ENCODE measurements at places on chromosomes 16 and 17.
A peak's percentile ranks its signal among the peaks of the same experiment; 100 is the strongest.

DNA sequence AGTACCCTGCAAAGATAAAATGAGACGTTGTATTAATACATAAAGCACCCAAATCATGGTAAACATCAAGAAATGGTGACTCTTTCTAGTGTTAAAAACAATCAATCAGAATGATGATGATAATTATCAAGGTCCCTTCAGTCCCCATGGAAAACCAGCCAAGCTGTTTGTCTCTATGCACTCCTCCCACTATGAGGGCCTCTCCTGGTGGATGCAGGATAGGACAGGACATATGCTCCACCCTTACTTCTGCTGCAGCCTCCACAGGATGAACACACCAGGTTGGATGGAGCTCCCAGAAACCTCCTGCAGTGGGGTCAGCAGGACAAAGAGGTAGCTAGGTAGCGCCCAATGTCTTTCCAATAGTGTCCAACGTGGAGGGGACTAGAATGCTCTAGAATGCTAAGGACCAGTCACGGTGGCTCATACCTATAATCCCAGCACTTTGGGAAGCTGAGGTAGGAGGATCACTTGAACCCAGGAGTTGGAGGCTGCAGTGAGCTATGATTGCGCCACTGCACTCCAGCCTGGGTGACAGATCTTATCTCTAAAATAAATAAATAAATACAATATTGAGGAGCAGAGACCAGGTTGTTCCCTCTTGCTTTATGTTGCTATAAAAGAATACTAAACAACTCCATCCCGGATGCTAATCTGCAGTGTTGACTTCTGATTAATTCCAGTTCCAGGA, 9.9 kb upstream of the KDM8 start:
- no peak for DNase-seq

- DNase-seq = no peak
Observed at GRCh38 chr17:59561042-59561441, 4.4 kb upstream of the DHX40 start.

- DNase-seq = no peak
Observed at GRCh38 chr17:72079700-72080099, 41.1 kb upstream of the SOX9 start.

- peak; percentile 8 for DNase-seq
Observed at GRCh38 chr17:5282642-5283217, 646 bp downstream of the RABEP1 start.

- DNase-seq = no peak
Observed at GRCh38 chr16:4591191-4591590, 23.5 kb downstream of the UBALD1 start.

DNA sequence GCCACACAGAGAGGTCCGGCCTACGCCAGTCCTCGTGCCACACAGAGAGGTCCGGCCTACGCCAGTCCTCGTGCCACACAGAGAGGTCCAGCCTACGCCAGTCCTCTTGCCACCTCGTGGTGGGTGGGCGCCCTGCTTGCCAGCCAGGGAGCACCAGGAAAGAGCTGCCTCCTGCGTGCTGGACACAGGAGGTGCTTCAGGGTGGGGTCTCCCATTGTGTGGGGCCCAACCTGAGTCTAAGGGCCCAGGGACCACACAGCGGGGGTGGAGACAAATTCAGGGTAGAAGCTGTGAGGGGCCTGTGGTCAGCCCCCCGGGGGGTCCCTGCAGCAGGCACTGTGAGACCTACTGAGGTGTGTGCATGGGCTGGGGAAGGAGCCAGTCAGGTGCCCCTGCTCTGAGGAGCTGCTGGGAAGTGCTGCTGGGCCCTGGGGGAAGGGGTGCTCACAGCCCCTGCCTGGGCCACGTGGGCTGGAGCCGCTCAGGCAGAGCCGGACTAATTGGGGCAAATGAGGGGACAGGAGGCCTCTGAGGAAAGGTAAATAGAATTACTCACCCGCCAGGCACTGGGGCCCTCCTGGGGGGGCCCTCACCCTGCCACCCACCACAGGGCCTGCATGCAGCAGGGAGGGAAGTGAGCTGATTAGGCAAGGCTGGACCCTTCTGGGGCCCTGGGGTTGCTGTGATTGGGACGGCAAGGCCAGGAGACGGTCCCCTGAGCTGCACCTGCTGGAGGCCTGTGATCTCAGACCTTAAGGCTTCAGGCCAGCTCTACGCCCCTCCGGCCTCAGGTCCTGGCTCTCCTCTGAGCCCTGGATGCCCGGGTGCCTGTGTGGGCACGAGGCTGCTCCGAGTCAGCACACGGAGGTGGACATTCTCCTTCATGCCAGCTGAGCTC, 11.0 kb downstream of the GCGR start:
- no peak for DNase-seq

DNA sequence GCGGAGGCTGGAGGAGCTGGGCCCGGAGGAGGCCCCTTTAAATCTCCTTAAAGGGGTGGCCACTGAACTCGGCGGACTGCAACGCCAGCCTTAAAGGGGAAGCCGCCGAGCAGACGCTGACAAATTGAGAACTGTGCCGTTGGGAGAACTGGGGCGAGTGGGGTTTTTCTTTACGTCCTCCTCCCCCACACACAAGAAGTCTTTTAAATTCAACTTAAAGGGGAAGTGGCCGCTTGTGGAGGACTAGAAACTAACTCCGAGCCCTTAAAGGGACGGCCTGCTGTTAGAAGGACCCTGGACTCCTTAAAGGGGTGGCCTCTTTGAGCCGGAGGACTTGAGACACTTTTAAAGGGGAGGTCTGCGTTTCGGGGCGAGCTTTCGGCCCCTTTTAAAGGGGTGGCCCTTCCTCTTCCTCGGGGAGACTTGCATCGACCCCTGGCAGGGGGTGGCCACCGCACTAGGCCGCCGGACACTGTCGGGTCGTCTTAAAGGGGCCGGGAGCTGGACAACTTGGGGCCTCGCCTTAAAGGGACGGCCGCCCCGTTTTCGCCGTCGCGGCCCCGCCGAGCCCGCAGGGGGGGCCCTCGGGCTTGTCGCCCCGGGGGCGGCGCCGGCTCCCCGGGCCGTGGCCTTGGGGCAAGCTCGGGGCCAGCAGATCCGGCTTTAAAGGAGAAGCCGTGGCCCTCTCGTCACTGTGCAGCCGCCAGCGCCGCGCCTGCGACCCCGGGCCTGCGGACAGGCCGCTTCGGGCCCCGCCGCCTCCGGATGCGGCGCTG, 688 bp downstream of the FBRS start:
- DNase-seq = no peak

DNA sequence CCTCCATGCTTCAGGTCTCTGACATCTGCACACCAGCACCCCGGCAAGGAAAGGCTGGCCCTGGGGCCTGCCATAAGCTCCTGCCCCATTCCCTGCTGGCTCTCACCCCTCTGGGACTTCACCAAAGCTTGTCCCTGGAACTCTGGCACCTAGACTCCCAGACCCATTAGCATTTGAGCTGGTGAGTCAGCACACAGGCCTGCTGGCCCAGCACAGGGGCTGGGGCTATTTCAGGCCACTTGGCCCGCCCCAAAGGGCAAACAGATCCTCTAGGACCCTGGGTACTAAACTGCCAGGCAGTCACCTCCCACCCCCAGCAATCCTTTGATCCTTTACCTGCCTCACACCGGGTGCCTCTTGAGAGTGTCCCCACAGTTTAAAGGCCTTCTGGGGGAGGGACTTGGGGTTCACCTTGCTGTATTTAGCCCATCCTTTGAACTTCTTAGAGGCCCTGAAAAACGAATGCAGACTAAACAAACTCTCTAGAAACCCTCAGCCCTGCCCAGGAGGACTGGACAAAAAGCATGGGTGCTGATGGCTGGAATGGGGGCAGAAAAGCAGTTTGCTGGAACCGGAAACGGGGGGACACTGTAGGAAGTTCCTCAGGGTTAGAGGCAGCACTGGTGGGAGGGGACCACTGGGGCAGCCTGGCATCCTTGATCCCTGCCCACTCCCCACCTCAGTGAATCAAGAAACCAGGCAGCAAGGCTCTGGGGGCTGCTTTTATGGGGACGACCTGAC, 3.2 kb upstream of the SAMD14 start:
- DNase-seq = no peak

Data from stimulated activated CD4-positive, alpha-beta T cell treated with anti-CD3 and anti-CD28 coated beads, Interleukin-12 subunit alpha, Interleukin-12 subunit beta, amount 100 ng/mL, for 48 hours (primary cell).